ENCODE measurements at places on chromosomes 11 and 22. TPM values are rescaled to one million over a fixed set of nuclear protein-coding genes. Genes with fewer than 3 reads are reported as not detected.

The DDI1 gene
- not detected for total RNA-seq

The NLRP10 gene
- 2.5 TPM for total RNA-seq

- DNase-seq = no peak
These were observed 14.3 kb downstream of the LRRC75B start for GRCh38 chr22:24578355-24579257.

DNA sequence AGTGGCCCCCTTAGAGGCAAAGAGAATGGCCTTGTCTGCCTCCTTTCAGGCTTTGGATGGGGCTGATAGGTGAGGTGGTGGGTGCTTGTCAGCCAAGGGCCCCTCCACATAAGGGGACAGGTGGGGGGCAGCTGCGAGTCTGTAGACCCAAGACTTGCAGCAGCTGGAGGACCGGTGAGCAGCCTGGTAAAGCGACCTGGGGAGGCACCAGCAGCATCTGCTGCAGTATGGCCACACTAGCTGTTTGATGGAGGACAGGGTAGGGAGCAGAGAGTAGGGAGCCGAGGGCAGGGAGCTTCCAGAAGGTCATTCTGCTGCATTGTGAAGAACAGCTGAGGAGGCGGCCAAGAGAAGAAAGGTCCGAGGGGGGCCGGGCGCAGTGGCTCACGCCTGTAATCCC, 16.8 kb upstream of the MRTFA start:
- no peak for DNase-seq

- no peak for DNase-seq
These were observed 43.1 kb downstream of the TYR start for GRCh38 chr11:89220684-89221339.

- DNase-seq = no peak
These were observed 937 bp downstream of the TRPT1 start for GRCh38 chr11:64224891-64225607.
